ENCODE measurements at places on chromosomes 16 and 17.

- peak; percentile 77 for DNase-seq
Observed at GRCh38 chr16:84925092-84925772, 86.1 kb downstream of the ZDHHC7 start.

DNA sequence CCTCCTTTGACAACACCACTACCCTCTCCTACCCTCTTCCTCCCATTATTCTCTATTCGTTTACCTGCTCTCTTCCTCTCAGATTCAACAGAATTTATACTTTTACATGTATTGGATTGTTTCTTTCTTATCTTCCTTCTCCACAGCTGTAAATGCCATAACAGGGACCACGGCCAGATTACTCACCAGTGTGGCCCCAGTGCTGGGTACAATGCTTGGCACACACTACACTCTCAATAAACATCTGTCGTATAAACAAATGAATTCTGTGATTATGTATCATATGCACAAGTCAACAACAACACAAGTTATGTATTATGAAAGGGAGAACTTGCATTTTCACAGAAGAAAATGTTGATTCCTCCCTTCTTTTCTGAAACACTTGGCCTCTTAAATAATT, 20.0 kb downstream of the AARSD1 start:
- DNase-seq = no peak

GRCh38 chr17:22435231-22435974, 743.1 kb downstream of the KCNJ18 start:
- DNase-seq = no peak

- no peak for DNase-seq
Observed at GRCh38 chr16:20867585-20867984, 32.6 kb downstream of the DCUN1D3 start.

GRCh38 chr16:18975109-18975508, 8.6 kb upstream of the TMC7 start:
- no peak for DNase-seq

- no peak for DNase-seq
Observed at GRCh38 chr16:535446-536405, 8.2 kb downstream of the CAPN15 start.

DNA sequence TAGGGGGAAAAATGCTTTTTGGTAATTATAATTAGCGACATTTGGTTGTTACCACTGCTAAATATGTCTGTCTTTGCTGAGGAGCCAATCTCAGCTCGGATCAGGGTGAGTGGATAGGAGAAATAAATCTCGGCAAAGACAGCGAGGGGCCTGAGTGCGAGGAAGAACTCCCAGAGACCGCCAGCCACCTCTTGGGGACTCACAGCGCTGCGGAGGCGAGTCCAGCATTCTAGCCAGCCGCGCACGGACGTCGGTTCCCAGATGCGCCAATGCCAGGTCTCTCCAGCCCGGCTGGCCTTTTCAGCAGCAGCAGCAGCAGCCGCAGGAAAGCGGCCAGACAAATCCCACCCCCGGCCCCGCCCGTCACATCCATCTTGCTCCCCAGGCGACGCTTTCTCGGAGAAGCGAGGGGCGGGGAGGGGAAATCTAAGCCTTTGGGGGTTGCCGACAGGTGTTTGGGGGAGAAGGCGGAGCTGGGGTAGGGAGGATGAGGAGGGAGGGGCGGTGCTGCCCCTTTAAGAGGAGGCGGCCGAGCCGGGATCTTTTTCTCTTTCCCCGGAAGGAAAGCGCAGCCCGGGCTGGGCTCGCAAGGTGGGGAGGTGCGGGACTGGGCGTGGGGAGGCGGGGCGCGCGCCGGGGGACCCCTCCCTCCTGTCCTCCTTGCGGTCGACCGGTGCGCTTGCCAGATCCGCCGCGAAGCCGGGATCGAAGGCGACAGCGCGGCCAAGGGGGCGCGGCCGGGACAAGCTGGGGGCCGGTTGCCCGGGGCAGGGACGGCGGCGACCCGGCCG, at the start of gene ITGA3:
Gene ITGA3 (plus strand): TSS at position 685 of the 791 bp plus-strand sequence. CDS start 330 bp downstream, outside the sequence.
- DNase-seq = peak; percentile 65

DNA sequence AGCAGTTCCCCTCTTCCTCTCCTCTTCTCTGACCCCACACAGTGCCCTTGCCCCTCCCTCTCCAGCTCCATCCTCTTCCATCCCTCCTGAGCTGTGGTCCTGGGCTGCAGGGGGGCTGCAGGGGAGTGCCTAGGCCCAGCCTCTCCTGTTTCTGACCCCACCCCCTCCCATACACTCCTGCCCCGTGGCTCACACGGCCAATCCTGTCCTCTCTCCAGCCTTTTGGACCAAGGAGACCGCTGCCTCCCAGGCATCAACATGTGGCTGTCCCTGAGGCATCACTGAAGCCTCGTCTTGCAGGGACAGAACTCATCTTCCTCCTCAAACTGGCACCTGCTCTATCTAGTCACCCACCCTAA, 6.7 kb downstream of the CLUH start:
- no peak for DNase-seq

DNA sequence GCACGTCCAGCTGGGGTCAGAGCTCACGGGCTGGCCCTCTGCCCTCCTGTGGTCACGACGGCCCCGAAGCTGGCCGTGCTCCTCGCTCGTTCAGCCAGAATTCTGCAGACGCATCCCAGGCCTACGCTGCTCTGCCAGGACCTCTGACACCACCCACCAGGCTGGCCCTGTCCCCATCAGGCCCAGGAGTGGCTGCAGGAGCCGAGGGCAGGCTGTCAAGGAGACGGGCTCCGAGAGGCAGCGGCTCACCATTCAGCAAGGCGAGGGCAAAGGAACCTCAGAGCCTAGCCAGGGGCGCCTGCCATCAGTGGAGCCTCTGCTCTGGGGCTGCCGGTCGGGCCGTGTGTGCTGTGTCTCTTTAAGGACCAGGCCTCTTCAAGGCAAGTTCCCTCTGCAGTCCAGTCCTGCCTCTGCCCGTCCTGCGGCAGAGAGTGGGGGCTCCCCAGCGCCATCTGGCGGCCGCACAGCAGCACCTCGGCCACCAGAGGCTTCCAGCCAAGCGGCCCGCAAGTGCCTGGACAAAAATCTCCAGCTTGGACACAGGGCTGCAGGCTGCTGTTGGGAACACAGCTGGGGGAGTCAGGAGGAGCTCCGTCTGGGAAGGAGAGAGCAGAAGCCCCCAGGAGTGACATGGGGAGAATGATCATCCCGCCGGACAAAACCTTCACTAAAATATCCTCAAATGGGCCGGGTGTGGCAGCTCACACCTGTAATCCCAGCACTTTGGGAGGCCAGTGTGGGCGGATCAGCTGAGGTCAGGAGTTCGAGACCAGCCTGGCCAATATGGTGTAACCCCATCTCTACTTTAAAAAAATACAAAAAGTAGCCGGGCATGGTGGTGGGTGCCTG, 7.4 kb upstream of the ABR start:
- DNase-seq = peak; percentile 79

DNA sequence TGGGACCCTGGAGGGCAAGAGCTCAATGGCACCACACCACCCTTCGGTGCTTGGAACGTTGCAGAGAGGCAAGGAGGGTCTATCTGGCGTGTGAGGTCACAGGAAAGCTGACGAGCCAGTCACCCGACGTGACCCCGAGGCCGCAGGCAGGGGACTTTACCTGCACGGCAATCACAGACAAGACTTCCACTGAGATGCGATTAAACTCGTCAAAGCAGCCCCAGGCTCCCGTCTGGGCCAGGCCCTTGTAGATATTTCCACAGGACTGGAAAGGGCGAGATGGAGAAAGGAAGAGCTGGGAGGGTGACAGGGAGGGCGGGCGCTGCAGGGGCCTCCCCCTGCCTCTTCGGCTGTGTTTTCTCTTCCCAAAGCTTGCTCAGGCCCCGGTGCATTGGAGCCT, 78.3 kb downstream of the DNAH17 start:
- no peak for DNase-seq

GRCh38 chr16:56515665-56516064, 4.2 kb downstream of the BBS2 start:
- DNase-seq = no peak

- no peak for DNase-seq
Observed at GRCh38 chr16:30346286-30346685, 8.8 kb downstream of the CD2BP2 start.

- DNase-seq = no peak
Observed at GRCh38 chr16:59046335-59046734, 312.2 kb upstream of the GOT2 start.

- DNase-seq = no peak
Observed at GRCh38 chr17:69336996-69337395, 10.1 kb upstream of the ABCA5 start.

DNA sequence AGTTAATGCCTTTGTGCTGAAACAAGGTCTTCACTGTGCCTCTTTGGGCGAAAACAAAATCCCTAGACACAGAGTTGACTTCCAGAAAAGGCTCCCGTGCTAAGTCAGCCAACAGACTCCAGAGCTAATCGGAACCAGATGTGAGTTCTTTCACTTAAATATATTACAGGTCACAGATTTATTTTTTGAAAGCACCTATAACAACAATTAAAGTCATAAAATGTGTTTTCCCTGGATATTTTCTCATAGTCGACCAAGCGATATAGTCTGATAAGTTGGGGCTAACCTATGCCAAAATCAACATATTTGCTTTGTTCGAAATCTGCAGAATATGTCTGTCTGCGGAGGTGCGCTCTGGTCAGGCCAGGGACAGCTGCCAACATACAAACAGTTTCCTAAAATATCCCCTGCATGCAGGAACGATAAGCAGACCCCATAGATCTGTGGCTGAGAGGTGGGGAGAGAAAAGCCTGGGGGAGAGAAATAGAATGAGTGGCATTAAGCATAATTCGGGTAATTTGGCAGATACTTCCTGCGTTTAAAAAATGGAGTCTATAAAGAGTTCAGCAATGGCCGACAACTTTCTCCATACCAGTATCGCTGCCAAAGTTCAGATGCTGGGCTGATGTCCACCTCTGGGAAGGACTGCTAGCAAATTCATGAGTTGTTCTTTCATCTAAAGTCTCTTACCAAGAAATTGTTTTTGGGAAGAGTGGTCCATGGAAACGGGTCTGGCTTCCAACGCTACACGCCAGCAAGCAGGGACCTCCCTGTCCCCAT, 50.8 kb upstream of the MYH10 start:
- DNase-seq = no peak

GRCh38 chr17:36459601-36460000, 26.9 kb upstream of the ZNHIT3 start:
- DNase-seq = no peak

DNA sequence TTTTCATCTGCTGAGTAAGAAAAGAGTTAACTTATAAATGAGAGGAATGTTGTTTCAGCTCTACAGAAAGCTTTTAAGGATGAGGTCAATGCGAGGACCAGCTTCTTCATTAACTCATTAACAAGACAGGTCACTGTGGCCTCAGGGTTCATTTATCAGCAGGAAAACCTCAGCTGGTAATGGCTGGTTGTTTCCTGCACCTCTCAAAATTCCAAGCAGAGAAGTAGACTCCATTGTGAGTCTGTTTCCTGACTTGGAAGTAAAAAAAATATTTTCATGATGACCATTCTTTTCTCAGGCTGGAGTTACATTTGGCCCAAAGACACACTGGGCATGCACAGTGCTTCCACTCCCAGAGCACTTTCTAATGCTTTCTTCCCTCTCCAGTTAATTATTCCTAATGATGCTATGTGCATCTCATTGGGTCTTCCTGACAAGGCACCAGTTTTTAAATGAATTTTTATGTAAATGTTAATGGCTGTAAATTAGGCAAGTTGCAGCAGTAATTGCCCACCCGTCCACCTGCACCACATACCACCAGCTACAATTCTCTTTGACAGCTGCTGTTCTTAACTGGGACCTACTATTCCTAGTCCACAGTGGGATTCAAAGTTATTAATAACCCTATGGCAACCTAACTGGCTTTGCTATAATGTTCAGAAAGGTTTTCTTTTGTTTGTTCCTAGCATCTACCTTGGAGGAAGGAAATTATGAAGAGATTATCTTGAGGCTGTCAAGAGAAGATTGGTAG, 89.5 kb upstream of the BCAR1 start:
- DNase-seq = no peak

- DNase-seq = peak; percentile 86
Observed at GRCh38 chr16:23452572-23453337, at the start of gene COG7. Gene COG7 (minus strand): TSS chr16:23453189. CDS start chr16:23452994, 195 bp downstream.

DNA sequence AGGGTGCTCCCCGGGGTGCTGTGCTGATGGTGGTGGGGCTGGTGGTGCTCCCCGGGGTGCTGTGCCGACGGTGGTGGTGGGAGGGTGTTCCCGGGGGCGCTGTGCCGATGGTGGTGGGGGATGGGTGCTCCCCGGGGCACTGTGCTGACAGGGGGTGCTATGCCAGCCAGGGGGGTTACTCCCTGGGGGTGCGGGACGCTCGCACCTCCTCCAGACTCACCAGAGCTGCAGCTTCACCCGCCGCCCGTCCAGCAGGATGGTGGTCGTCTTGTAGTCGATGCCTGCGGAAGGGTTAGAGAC, 16.0 kb upstream of the WDR45B start:
- no peak for DNase-seq

GRCh38 chr17:70091696-70092095, 16.7 kb downstream of the KCNJ16 start:
- no peak for DNase-seq

GRCh38 chr17:19339341-19339815, 23.1 kb downstream of the B9D1 start:
- no peak for DNase-seq

- no peak for DNase-seq
Observed at GRCh38 chr16:53085931-53086421, 31.2 kb downstream of the CHD9 start.

- DNase-seq = no peak
Observed at GRCh38 chr16:89413811-89414585, 76.4 kb downstream of the ANKRD11 start.

DNA sequence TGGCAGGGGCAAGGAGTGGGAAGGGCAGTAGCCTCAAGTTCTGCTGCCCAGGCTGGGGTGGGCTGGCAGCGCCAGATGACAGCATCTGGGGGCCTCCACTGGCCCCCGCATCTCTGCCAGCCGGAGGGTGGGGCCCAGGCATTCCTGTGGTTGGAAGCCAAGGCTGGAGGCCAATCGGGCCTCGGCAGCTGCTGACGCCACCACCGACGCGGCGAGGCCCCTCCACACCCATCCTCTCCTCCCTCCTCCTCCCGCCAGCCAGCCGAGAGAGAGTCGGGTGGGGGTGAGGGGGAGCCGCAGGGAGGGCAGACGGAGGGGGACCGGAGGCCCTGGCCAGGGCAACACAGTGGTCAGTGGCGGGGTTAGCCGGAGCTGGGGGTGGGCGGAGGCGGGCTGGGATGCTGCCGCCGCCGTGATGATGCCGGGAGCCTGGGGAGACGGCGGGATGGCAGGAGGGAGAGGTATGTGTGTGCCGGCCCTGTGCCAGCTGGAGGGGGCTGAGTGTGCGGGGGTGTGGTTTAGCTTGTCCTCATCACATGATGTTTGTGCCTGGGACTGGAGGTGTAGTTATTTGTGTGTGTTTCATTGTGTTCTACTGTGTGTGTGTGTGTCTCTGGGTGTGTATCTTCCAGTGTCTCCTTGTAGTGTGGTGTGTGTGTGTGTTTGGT, 36.6 kb downstream of the ARHGAP23 start:
- no peak for DNase-seq

Data from stimulated activated CD4-positive, alpha-beta T cell treated with anti-CD3 and anti-CD28 coated beads, Interleukin-4, amount 100 ng/mL, for 1 hour (primary cell).